ENCODE measurements at places on chromosomes 4 and X.

DNA sequence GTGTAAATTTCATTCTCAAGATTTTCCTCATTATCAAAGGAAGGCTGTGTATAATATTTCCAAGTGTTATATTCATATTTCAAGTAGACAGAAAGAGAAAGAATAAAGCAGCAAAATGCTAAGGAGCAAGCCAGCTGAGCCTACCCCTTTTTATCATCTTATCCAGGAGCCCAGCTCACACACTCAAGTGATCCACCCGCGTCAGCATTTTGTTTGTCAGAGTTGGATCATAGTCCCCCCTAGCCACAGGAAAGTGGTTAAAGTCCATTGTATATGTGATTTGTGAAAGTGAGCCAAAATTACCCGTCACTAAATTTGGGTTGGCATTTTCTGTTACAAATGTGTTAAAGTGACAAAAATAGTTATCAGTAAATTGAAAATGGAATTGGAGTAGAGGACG, 289.3 kb upstream of the CTSO start:
- no peak for DNase-seq

DNA sequence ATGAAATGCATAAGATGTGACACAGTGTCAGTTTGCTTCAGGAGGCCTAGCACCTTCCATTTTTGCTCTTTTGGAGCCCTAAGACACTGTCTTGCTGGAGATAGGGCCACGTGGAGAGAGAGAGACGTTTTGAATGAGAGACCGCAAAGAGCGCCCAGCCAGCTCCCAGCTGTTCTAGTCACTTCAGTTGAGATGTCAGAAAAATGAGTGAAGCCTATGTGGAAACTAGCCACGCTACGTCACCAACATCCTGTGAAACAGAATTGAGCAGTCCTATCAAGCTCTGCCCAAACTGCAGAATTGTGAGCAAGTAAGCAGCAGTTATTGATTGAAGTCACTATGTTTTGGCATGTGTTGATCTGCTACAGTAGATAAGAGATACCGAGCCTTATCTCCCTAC, 13.1 kb downstream of the GPR82 start:
- DNase-seq: no peak

- peak; percentile 72 for DNase-seq
Observed at GRCh38 chr4:57109847-57110639, at the start of gene IGFBP7. Gene IGFBP7 (minus strand): TSS chr4:57110385. CDS start chr4:57110351, 34 bp downstream.

GRCh38 chrX:48834383-48834709, 1.1 kb downstream of the PCSK1N start:
- no peak for DNase-seq

GRCh38 chr4:4651811-4652755, 110.2 kb upstream of the STX18 start:
- DNase-seq: no peak

Measured in fibroblast of gingiva (primary cell).